Activated T-cell treated with anti-CD3 and anti-CD28 coated beads, Interleukin-2, amount 50 U/mL, for 48 hours (primary cell): ENCODE measurements at places on chromosomes 16 and 17.

DNA sequence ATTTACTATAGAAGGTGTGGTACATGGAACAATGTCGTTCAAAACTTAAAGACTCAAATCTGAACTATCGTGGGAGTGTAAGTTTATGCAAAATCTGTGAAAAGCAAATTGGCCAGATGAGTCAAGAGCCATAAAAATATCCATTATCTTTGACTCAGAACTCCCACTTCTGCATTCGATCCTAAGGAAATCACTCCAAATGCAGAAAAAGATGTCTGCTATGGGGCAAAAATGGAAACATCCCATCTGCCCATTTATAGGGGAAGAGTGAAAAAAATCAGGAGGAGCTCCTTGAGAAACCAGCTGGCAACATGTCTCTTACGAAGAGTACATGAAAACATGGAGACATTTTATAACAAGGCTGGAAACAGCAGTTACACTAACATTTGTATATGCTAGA is 43.6 kb upstream of the CCDC182 start:
- DNase-seq: no peak

DNA sequence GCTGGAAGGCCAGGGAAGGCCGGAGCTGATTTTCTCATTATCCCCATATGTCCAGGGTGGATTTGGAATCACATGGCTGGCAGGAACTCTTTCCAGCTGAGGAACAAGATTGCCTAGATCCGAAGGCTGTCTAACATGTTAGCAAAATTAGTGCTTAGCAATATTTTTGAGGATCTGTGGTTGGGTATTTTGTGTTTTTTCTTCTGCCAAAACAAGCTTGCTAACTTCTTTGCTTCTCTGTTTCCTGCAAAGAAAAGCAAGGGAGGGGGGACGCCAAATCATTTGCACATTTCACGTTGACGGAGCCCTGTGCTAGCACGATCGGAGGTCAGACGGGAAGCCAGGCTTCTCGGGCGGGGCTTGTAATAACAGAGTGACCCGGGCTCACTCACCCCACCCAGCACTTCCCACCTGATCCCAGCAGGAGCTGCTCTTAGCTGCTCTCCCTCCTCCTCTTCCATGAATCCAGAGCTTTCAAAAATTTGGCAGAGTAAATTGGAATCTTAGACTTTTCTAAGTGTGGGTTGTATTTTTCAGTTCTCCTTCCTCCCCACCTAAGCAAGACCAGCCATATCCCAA is 33.3 kb upstream of the FOXF1 start:
- DNase-seq: no peak

GRCh38 chr16:73183611-73184092 is 135.7 kb upstream of the ZFHX3 start:
- no peak for DNase-seq

- DNase-seq: no peak
Measured at GRCh38 chr17:44607836-44608690, 48.2 kb upstream of the MEIOC start.

DNA sequence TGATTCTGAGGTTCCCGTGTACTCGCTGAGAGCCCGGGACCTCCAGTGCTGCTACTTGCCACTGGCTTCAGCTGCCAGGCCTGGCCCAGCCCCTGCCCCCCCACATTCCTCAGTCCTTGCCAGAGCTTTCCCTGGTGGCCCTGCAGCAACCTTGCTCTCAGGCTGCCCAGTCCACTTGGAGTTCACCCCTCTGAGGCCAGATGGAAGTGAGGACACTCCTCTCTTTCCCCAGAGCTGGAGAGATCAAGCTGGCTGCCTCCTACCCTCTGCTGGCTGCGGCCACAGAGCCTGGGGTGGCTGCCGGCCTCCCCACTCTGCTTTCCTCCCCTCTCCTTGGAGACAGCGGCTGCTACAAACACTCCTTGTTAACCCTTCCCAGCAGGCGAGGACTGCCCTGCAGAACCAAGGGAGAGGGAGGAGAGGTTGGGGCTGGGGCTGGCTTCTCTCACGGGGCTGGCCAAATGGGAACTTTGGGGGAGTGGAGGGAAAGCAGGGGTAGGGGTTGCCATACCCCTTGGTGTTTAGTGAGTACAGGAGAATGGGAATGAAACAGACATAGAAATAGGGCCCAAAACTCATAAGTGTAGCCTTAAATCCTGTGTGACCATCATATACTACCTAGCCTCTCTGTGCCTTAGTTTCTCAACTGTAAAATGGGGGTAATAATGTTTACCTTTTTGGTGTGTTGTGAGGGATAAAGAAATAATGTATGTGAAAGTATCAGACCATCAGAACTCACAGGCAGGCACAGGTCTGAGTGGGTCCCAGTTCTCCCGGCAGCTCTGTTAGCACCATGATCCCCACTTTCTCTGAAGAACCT is at the start of gene GAS2L2:
Gene GAS2L2 (minus strand): TSS at position 295 of the 820 bp plus-strand sequence. CDS start 389 bp downstream, outside the sequence.
- no peak for DNase-seq

GRCh38 chr17:45918241-45918745 is 23.9 kb downstream of the MAPT start:
- DNase-seq: no peak

GRCh38 chr17:73591296-73592078 is 52.8 kb downstream of the SDK2 start:
- peak; percentile 41 for DNase-seq

- DNase-seq: no peak
Measured at GRCh38 chr16:48459167-48459566, 74.0 kb upstream of the SIAH1 start.

DNA sequence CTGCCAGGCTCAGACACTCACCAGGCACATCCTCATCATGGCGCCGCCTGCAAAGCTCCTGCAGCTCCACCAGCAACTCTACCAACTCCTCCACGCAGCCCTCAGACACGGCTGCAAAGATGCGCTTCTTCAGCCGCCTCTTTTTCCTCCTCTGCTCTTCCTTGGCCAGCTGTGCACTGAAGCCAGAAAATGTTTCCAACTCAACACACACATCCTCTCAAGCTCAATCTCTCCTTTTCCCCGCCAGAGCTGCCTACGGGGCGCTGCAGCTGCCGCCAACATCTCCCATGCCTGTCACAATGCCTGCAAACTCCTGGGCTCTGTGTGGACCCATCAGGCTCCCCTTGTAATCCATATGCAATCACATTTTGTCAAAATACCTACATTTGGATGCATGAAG is 14.2 kb downstream of the TRPV3 start:
- DNase-seq: no peak

GRCh38 chr17:77647531-77647930 is 311.0 kb upstream of the TNRC6C start:
- no peak for DNase-seq

GRCh38 chr16:50197582-50197981 is 44.5 kb downstream of the TENT4B start:
- no peak for DNase-seq
